ENCODE measurements at places on chromosomes 5 and 9.
A peak's percentile ranks its signal among the peaks of the same experiment; 100 is the strongest.

- peak; percentile 50 for DNase-seq
Measured at GRCh38 chr9:108478431-108479332, 377.1 kb downstream of the ACTL7B start.

GRCh38 chr5:143262393-143263174 lies 140.9 kb downstream of the NR3C1 start:
- DNase-seq: peak; percentile 39

GRCh38 chr5:157687198-157687554 lies 15.8 kb downstream of the C5orf52 start:
- no peak for DNase-seq

DNA sequence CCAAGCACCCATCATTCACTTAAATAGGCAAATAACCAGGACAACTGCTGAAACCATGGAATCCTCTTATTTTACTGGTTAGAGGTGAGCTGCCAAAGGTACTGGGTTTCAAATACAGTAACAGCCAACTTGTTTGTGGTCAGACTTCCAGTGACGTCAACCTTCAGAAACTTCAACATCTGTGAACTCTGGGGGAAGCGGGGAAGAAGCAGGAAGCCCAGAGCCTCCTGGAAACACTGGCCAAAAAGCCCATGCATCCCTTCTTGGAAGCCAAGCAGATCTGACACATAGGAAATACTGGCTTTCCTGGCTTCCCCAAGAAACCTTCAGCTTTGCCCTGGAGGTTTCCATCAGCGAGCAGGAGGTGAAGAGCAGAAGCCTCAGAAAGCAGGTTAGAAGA lies 4.9 kb upstream of the FRRS1L start:
- DNase-seq: no peak

DNA sequence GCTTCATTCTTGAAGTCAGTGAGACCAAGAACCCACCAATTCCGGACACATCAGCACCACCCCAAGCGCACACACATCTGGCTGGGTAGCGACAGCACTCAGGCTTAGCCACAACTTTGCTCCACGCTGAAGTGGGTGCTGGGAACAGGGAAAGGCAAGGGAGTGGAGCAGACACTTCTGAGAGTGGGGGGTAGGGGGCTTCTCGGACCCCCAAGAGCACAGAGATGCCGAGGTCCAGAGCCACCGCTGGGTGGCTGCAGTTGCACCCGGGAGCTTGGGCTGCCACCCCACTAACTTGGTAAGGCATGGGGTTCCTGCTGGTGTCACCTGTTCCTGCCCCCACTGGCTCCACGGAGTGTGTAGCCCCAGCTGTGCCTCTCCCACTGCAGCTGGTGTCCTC lies 225.3 kb upstream of the RIOK2 start:
- DNase-seq: no peak

GRCh38 chr9:130143279-130143893 lies 28.8 kb upstream of the NCS1 start:
- DNase-seq: no peak

DNA sequence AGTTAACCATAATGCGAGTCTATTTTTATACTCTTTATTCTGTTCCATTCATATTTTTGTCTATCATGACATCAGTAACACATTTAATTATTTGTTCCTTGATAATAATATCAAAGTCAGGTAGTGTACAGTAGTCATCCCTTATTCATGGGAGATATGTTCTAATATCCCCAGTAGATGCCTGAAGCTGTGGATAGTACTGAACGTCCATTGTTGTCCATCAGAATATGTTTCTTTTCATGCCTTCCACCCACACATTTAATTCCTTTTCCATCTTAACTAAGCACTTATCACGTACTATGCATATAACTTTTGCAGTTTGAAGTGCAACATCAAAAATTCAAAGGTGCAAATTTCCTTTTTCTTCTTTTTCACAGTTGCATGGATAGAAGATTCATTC lies 53.6 kb downstream of the FER start:
- no peak for DNase-seq

DNA sequence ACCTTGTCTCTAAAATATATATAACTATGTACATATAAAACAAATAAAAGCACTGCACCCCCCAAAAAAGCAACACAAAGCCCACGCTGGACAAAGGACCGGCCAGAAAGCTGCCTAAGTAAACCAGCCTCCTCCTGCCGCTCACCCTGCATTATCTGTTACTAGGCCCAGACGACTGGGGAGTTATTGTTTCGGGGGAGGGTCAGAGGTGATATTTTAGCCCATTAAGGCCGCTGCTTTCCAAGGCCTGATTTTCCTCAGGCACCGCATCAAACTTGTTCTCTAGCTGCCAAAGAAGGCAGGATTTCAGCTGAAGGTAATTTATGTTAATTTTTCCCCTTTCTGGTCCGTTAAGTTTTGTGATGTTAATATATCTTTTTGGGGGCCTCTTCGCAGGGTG lies 44.0 kb upstream of the CTNNA1 start:
- DNase-seq: no peak

GRCh38 chr9:89527084-89527483 lies 29.2 kb upstream of the SEMA4D start:
- no peak for DNase-seq

DNA sequence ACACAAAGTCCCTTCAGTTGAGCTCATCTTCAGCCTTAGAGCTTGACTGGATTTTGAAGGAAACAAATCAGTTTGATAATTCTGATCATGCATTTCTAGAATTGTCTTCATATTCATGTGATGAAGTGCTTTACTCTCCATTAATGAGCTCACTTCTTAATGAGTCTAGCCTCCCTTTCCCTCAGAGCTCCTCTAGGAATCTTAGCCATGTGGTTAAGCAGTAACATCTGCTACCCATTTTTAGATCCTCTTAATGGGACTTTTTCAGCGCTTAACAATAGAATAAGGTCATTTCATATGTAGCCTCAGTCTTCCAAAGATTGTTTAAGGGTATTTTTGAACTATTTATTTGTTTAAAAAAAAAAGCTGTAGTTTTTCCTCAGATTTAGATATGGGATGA lies 36.9 kb upstream of the LURAP1L start:
- no peak for DNase-seq

- DNase-seq: no peak
Measured at GRCh38 chr9:99823681-99824377, 2.1 kb downstream of the NR4A3 start.

DNA sequence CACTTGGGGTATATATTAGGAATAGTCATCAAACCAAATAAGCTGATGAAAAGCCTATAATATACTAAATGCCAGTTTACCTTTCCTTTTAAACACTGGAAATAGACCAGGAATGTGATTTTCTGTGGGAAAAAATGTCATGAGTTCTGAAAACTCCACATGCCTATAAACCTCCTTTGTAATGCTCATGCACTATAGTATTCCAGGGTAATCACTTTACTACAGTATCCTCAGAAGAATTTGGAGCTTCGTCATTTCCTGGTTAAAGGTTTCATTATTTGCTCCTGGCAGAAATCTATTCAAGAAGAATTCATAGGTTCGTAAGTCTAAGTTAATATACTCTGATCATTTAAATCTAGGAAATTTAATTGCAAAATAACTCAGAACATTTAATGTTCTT lies 1076.7 kb upstream of the DMAC1 start:
- no peak for DNase-seq

GRCh38 chr5:148993283-148993936 lies 69.5 kb downstream of the SH3TC2 start:
- no peak for DNase-seq

DNA sequence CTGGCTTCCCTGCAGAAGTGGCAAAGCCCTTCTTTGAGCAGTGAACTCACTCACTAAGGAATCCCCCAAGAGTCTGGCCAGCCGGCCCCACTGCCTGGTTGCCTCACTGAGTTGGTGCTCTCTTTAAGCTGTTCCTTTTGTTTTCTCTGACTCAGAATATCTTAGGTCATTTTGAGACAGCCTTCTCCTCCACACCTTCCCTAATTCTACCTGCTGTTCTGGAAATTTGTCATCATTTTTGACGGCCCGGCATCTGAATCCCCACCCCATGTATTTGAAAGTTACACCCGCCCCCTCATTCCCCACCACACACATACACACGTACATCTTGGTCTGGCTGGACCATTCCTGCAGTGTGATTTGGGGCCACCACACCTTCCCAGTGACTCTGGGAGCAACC lies 41.8 kb downstream of the FGF1 start:
- DNase-seq: no peak

DNA sequence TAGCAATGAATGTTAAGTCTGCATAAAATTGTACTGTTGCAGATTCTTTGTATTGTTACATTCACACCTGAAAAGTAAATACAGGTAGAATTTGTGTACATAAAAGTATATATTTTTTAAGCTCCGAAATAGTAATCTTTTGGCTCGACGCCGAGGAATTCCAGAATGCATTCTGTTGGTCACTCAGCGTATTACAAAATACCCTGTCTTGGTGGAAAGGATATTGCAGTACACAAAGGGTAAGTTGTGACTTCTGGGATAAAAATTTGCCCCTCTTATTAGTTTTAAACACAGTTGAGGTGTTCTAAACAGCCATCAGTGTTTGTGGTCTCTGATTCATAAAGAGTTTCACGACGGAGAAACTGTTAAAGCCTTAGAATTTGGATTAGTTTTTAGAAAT lies 257.6 kb downstream of the ARHGEF28 start:
- no peak for DNase-seq

DNA sequence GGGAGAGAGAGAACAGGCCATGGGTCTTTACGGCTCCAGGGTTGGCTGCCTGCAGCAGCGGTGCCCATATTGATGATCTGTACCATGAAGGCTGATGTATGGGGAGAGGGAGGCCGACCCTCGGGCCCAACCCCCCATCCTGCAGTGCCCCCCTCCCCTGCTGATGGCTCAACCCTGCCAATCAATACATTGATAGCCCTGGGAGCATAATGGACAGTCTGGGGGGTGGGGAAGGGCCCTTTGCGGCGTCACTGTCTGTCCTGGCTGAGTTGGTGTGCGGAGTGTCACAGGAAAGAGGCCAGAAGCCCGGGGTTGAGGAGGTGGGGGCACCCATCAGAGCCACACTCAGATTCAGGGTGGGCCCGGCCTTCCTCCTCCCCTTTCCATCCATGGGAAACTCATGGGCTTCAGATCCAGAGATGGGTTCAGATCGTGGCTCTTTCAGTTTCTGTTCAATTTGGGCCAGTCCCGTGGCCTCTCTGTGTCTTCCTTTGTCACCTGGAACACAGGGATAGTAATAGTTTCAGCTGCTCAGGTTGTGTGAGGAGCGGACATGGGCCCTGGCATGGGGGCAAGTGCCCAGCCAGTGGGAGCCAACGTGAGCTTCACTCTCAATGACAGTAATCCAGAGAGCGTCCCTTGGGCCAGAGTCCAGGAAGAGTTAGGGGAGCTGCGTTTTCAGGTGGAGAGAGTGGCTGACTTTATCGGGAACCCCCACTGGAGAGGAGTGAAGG lies 9.5 kb downstream of the FGF18 start:
- no peak for DNase-seq

- DNase-seq: no peak
Measured at GRCh38 chr5:125254267-125254666, 507.8 kb upstream of the ZNF608 start.

GRCh38 chr9:124779368-124780059 lies 2.6 kb downstream of the OLFML2A start:
- peak; percentile 69 for DNase-seq

DNA sequence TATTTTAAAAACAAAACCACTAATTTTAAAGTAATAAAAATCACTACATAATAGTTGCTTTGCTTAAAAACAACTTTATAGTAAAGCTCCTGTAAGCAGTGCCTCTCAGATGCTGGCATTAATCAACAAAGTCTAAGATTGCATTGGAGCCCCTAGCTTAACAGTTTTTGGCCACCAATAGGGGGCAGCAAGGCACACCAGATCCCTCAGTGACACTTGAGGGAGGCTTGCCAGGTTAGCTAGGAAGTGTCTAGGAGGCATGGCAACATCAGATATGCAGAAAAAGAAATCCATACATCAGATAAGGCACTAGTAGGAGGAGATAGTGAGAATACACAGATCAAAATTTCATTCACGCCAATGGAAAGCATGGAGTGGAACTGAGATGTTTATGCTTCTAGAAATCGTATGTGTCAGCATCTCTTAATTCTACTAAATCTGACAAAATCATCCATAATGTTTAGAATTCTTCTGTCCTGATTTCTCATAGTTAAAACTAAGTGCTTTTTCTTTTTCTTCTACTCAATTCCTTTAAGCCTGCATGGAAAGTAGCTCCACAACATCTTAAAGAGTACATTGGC lies 73.6 kb upstream of the PAM start:
- no peak for DNase-seq

DNA sequence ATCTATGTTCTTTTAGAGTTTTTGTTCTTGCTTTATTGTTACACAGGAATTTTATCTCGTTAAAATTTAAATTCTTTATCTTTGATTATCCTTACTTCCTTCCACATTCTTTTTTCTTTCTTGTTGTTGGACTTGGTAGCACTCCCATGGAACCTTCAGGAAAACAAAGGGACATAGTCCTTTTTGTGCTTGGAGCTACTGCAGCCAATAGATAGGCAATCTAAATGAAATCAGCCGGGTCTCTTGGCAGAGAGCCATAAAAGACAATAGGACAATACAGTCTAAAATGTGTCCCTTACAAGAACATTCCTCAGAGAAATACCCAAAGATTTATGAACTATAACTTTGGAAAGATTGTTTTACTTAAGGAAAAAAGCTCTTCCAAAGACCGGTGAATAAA lies 548.1 kb upstream of the C9orf72 start:
- DNase-seq: no peak

- no peak for DNase-seq
Measured at GRCh38 chr5:129899454-129899853, 4.8 kb upstream of the CHSY3 start.

DNA sequence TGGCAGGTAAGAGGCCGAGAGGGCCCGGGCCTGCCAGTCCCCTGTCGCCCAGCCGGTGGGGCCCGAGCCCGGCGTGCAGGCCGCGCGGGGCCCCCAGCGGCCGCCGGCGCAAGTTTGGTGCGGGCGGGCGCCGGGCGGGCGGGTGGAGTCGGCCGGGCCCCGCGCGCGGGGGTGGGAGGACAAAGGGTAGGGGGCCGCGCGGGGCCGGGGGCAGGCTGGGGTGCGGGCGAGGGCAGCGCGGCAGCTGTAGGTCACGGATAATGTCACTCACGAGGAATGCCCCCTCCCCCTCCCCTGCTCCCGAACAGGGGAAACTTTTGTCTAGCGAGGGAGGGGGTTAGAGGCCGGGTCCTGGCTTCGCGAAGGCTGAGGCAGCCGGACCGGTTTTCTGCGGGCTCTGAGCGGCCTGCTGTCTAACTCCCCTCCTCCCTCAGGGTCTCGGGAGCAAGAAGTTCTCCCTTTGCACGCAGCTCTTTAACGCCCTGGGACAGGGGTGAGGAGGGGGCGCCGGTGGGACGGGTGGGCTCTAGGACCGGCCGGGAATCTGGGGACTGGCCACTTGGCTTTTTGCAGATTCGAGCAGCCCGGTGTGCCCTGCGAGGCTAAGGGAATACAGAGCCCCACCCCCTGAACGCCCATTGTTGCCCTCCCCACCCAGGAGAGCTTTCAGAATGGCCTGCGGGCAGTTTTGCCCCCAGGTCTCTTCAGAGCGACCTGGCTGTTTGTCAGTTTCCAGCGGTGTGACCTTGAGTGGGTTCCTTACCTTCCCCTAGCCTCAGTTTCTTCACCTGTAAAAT lies 21.3 kb upstream of the NDST1 start:
- DNase-seq: no peak

Measured in BJ (cell line).